ENCODE measurements at places on chromosomes 13 and 19.

- DNase-seq: peak; percentile 26
Measured at GRCh38 chr13:33057019-33057780, 41.0 kb downstream of the KL start.

- DNase-seq: no peak
Measured at GRCh38 chr13:111245576-111246384, 74.7 kb upstream of the TEX29 start.

GRCh38 chr19:44753932-44754749 is 5.6 kb downstream of the BCL3 start:
- peak; percentile 65 for DNase-seq

DNA sequence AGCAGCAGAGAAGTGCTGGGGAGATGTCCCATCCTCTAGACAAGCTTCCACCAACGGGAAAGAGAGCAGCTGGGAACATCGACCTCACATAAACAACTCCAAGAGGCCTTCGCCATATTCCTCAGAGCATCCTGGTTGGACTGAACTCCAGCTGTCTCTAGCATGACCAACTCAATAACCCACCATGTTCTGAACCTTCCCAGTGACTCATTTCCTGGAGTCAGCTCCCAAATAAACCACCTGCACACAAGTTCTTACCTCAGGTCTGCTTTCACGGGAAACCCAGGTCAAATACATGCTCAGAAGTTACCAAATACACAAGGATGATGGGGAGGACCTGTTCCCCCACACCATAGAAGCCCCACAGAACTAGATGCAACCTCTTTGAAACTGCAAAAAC is 878.5 kb downstream of the UQCRFS1 start:
- no peak for DNase-seq

GRCh38 chr13:48595431-48596429 is 58.0 kb upstream of the CYSLTR2 start:
- DNase-seq: peak; percentile 71

DNA sequence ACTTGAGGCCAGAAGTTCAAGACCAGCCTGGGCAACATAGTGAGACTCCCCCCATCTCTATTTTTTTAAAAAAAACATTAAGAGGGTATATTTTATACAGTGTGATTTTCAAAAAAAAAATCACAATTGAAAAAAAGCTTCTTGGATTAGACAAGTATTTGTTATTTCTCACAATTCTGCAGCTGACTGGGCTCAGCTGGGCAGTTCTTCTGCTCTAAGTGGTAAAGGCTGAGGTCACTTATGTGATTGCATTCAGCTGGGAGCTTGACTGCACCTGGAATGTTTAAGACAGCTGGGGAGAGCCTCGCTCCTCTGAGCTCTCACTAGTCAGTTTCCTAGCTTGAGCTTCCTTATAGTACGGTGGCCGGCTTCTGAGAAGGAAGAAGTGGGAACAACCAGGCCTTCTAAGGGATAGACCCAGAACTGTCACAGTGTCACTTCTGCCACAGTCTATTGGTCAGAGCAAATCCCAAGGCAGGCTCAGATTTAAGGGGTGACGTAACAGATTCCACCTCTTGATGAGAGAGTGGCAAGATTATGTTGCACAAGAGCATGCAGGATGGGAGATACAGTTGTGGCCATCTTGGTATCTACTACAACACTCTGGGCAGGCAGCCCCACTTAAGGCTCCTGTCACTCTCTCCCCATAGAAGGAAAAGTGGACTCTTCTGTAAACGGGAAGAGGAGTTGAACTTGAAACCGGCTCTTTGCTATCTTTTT is 19.7 kb upstream of the IRGC start:
- DNase-seq: no peak

- DNase-seq: no peak
Measured at GRCh38 chr19:5686326-5686646, 3.8 kb upstream of the RPL36 start.

DNA sequence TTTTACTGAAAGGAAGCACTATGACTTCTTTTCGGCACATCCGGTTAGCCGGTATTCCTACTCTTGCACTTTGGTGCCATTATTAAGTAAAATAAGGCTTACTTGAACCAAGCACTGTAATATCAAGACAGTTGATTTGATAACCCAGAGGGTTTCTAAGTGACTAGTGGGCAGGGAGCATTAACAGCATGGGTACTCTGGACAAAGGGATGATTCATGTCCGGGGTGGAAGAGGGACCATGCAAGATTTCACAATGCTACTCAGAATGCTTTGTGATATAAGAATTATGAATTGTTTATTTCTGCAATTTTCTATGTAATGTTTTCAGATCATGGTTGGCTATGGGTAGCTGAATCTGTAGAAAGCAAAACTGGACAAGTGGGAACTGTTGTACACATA is 282.1 kb downstream of the TDRD3 start:
- no peak for DNase-seq

DNA sequence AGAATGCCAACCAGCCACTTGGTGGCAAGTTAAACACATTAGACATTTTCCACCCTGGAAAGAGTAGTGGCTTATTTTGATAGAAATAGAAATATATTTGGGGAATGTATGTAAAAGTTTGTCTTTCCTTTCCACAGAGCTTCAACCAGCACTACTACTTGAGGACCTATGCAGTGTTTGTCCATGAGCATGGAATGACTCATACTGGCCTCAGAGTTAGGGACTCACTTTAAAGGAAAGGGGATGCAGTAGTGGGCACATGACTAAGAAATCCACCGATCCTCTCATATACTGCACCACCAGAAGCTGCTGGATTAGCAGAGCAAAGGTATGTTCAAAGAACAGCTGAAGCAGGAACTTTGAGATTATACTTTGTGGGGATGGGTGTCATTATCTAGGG is 62.6 kb downstream of the LACC1 start:
- no peak for DNase-seq

- no peak for DNase-seq
Measured at GRCh38 chr13:20801707-20802106, 27.9 kb upstream of the EEF1AKMT1 start.

DNA sequence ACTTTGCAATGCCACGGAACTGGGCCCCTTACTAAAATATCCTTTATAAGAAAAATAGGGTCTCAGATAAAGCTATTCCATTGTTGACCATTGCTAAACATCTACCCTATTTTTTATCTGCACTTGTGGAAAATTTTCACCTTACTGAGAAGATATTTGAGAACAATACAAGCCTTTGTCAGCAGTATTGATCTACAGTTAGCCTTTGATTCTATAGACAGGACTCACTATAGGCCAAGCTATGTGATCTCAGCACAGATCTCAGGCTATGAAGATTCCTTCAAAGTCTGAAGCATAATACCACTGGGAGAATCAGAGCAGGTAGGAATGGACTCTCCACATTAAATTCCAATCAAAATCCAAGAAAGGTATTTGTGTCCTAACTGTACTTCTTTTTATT is 1099.7 kb downstream of the DIAPH3 start:
- DNase-seq: no peak

GRCh38 chr13:91303031-91303430 is 44.5 kb upstream of the MIR17HG start:
- no peak for DNase-seq

DNA sequence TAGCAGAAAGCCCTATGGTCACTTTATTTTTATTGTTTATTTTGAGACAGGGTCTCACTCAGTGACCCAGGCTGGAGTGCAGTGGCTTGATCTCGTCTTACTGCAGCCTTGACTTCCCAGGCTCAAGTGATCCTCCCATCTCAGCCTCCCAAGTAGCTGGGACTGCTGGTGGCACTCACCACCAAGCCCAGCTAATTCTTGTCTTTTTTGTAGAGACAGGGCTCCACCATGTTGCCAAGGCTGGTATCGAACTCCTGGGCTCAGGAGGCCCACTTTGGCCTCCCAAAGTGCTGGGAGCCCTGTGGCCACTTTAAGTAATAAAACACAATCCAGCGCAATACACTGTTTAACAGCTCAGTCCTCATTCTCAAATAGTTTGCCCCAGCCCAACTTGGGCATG is 69.3 kb downstream of the NUFIP1 start:
- DNase-seq: no peak

GRCh38 chr19:34243876-34244578 is 10.3 kb upstream of the GARRE1 start:
- DNase-seq: peak; percentile 84

- no peak for DNase-seq
Measured at GRCh38 chr13:27942972-27943371, 23.2 kb downstream of the PDX1 start.

DNA sequence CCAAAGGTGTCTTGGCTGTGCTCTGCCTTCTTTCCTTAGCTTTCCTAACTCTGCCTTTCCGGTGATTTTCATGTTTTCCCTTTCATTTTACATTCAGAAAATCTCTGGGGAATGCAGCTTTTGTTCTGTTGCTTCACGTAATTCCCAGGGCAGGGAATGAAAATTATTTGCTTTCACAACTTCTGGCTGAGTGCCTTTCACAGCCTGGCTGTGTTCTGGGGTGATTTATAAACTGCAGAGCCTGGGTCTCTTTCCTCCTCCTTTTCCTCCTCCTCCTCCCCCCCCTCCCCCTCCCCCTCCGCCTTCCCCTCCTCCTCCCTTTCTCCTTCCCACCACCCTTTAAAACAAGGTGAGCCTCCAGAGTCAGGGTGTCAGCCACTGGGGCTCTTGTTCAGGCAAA is 84.3 kb downstream of the RNASEH2B start:
- DNase-seq: peak; percentile 40

- DNase-seq: no peak
Measured at GRCh38 chr19:50838239-50838638, 4.9 kb upstream of the KLK15 start.

- no peak for DNase-seq
Measured at GRCh38 chr19:7516333-7516732, 430 bp downstream of the ZNF358 start.

DNA sequence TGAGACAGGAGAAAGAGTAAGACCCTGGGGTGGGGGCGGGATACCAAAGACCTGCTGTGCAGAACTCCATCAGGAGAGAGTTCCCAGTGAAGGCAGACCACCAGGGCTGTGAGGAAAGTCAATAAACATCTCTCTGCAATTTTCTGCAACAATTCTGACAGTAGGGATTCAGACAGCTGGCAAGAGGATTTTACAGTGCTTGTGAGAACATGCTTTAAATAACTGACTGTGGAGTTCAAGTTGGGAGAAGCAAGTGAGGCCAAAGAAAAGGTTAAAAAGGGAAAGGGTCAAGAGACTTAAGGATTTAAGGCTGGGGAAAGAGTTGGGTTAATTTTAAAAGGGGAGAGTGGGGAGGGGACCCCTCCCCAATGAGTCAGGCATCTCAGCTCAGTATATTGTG is 98.4 kb downstream of the USP12 start:
- DNase-seq: no peak

DNA sequence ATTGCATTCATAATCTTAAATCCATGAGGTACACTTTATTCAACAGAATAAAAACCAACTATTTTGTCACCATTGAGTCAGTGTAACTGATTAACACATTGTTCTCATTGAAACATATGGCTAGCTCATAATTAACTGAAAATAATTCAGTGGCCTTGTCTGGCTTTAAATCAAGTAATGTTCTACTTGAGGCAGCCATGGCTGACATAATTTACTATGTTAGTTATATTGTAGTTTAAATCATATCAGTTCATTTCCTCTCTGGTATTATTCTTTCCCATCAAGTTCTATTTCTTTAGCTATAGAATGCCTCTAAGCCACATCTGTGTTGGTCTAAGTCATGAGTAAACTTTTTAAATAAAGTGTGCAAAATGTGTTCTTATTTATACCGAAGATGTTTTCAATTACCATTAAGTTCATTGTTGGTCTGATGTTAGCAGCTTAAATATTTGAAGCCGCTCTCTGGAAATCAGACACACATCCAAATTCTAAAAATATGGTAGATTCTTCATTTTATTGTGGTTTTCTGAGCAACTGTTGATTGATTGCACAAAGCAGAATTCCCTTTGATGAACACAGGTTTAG is 393.7 kb downstream of the GPC6 start:
- no peak for DNase-seq

GRCh38 chr19:48108997-48109782 is 1.4 kb downstream of the PLA2G4C start:
- DNase-seq: no peak

- peak; percentile 4 for DNase-seq
Measured at GRCh38 chr19:38478273-38478971, 44.9 kb downstream of the RYR1 start.

- no peak for DNase-seq
Measured at GRCh38 chr19:42201489-42202289, 15.8 kb downstream of the DEDD2 start.

DNA sequence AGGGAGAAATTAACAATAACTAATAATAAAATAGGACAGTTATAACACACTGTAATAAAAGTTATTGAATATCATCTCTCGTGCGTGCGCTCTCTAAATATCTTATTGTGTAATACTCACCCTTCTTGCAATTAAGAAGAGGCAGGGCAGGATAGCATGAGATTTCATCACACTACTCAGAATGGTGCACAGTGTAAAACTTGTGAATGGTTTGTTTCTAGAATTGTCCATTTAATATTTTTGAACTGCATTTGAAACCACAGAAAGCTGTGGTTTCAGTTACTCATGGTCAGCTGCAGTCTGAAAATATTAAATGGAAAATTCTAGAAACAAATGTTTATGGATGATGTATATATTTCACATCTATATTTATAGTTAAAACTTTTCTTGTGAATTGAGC is 161.1 kb downstream of the DCT start:
- no peak for DNase-seq

- peak; percentile 78 for DNase-seq
Measured at GRCh38 chr19:2049741-2050348, 1.2 kb downstream of the MKNK2 start.

DNA sequence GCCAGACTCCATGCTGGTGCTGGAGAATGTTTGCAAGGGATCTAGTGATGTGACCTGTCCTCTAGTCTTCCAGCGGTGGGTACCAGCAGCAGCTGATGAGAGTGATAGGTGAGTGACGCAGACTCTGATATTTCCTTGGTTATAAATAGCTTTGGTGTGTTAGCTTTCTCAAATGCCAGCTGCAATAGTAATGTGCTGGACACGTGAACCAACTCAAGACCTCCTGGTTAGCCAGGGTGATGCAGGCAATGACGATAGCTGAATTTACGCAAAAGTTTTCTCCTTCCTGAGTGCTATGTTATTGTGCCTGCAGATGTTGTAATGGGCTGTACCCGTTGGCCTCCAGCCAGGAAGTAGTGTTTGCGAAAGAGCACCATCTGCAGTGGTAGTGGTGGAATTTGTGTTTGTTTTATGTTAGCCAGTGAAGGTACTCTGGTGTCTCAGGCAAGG is 129.5 kb downstream of the CYSLTR2 start:
- peak; percentile 98 for DNase-seq

GRCh38 chr13:49060678-49061387 is 85.1 kb downstream of the FNDC3A start:
- DNase-seq: peak; percentile 86

- DNase-seq: no peak
Measured at GRCh38 chr13:26299168-26299750, 45.3 kb downstream of the CDK8 start.
